Bladder microvascular endothelial cell (primary cell): ENCODE measurements at places on chromosomes 2 and 18. TPM values are rescaled to one million over a fixed set of nuclear protein-coding genes. Genes with fewer than 3 reads are reported as not detected.

Gene REG3G
- total RNA-seq = not detected in 2 replicates

Gene SCN1A
- 0.06 TPM in 1 of 2 replicates, not detected in the other for total RNA-seq

Gene ERFE
- total RNA-seq = 0.19 and 0.65 TPM in 2 replicates

Gene OTOF
- 11.8 and 87.4 TPM in 2 replicates for total RNA-seq

Gene CDH20
- 0.13 and 0.16 TPM in 2 replicates for total RNA-seq

Gene BZW1
- total RNA-seq = 352 and 553 TPM in 2 replicates

Gene LHCGR
- not detected in 2 replicates for total RNA-seq
